ENCODE measurements at places on chromosomes 4 and X.

DNA sequence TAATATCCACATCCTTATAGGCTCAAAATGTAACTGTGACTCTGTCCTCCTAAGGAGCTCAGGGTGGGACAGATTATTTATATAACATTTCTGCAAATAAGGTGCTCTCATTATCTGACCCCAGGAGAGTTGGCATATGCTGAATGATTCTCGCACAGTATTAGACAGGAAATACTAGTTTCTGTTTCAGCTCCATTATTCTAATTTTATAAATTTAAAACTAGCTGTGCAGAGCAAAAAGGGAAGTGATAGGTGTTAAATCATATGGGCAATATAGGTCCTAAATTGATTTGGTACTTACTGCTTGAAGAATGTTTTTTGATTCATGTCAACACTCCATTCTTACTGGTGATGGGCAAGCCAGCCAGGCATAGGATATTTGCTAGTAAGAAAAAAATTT is 141.5 kb downstream of the GLRA2 start:
- no peak for DNase-seq

- no peak for DNase-seq
Observed at GRCh38 chr4:182578402-182578801, 335.2 kb downstream of the TENM3 start.

- no peak for DNase-seq
Observed at GRCh38 chr4:176001151-176002006, 64.3 kb upstream of the WDR17 start.

DNA sequence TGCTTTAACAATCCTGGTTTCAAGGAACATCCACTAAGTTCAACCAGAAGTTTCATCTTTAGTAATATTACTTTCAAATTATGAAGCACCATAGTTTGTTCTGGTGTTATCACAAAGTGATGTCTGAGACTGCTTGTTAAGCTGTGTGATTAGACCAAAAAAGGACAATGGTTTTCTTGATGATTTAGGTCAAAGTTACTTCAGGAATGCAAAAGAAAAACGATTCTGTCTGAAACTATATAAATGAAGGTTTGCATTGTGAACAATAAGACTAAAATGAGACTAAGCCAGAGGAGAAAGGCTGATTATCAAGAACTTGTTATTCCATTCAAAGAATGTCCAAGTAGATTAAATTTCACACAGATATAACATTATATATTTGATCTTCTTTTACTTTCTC is 122.4 kb upstream of the ETNPPL start:
- DNase-seq = no peak

All from stimulated activated CD8-positive, alpha-beta memory T cell treated with anti-CD3 and anti-CD28 coated beads, Interleukin-2, amount 100 ng/mL, for 48 hours (primary cell).